NCI-H524 treated with DMSO at 0.1 percent for 48 hours (cell line): ENCODE measurements at places on chromosomes 11 and 22.

DNA sequence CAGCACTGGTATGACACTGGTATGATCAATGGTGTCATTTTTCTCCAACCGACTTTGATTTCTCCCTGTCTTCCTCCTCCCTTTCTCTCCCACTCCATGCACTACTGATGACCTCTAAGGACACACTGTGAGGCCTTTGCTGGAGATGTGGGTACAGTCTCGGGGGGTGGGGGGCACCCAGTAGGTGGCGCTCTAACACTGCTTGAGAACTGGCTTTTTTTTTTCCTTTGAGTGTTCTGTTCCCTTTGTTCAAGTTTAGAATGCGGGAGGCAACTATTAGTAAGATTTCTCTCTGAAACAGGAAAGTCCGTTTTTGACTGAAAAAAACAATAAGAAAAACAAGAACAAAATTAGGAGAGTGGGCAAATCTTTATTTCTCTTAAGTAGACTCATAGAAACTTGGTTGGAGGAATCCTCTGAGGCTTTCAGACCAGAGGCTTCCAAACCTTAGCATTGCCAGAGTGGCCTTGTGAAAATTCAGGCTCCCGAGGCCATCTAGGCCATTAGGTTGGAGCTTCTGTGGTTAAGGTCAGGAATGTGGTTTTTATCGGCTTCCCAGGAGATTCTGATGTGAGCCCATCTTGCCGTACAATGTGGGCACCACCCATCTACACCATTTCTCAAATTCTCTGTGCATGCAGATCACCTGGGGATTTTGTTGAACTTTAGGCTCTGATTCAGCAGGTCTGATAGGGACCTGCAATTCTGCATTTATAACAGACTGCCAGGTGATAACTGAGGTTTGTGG is 43.2 kb downstream of the PANX1 start:
- no peak for DNase-seq

- DNase-seq = no peak
These were observed 3.0 kb downstream of the NCR3LG1 start for GRCh38 chr11:17354601-17354991.

DNA sequence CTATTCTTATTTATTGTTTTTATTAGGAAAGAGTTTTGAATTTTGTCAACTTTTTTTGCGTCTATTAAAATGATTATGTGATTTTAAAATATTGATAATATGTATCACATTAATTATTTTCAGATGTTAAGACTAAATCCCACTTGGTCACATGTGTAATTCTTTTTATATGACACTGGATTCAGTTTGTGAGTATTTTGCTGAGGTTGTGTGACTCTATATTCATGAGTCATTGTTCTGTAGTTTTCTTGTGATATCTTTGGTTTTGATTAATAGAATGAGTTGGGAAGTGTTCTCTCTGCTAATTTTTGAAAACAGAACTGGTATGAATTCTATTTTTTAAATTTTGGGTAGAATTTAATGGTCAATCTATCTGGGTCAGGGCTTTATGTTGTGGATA is 317.9 kb downstream of the ETS1 start:
- no peak for DNase-seq

GRCh38 chr11:134755535-134755934 is 343.5 kb upstream of the B3GAT1 start:
- no peak for DNase-seq

DNA sequence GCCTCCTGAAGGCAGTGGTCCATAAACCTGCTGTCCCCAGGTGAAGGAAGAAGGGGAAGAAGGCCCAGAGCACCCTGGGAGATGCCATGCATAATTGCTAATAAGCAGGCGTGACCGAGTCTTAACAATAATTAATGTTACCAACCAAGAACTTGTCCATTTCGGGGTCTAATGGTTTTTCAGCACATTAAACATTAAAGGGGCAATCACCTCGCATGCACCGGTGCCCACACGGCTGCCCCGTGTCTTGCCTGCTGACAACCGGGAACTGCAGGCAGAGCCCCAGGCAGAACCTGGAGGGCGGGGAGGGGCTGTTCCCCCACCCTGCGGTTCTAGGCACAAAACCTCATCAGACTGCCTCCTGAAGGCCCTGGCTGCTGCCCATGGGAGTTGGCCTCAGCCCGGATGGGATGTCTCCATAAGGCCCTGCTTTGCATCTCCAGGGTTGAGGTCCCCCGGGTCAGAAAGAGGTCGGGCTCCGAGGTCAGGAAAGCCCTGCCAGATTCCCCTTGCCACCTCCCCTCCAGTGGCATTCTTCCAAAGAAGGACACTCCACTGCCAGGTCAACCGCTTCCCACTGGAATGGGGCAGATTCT is 169.0 kb downstream of the BUD13 start:
- DNase-seq = no peak

GRCh38 chr11:69665669-69666068 is 9.5 kb downstream of the LTO1 start:
- no peak for DNase-seq

GRCh38 chr11:123362941-123363340 is 67.1 kb upstream of the GRAMD1B start:
- no peak for DNase-seq

GRCh38 chr22:28903729-28904128 is 20.4 kb downstream of the ZNRF3 start:
- DNase-seq = no peak
